Ureter (tissue), 1 donor: ENCODE measurements at places on chromosomes 3 and 15.

GRCh38 chr3:43769885-43770425 lies 79.2 kb downstream of the ABHD5 start:
- peak; percentile 48 for DNase-seq

- peak; percentile 97 for DNase-seq
Observed at GRCh38 chr3:184320104-184320445, 5.7 kb downstream of the EIF4G1 start.

- no peak for DNase-seq
Observed at GRCh38 chr15:64828985-64829384, 3.5 kb upstream of the PIF1 start.

GRCh38 chr3:114022145-114022802 lies 34.1 kb downstream of the CCDC191 start:
- DNase-seq, result no peak

DNA sequence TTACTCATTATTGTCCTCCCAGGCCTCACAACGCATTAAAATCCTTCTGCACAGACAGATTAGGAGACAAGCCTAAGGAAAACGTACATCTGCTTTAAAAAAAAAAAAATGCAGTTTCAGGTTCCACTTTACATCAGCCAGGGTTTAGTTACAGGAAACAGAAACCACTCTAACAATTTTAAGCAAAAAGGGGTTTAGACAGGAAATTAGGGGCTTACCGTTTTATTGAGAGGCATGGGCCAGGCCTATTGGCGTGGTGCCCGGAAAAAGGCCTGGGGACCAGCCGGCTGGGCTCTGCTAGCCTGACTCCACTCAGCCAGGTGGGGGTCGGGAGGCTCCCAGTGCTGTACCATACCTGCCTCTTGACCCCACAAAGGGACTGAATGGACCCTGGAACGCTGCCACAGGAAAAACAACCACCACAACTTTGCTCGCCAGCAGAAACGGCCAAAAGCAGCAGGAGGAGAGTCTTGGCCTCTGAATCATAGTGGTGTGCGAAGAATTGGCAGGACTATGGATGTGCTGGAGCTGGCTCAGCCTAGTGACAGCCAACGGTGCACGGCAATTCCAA lies 124.3 kb downstream of the CHSY1 start:
- peak; percentile 79 for DNase-seq

DNA sequence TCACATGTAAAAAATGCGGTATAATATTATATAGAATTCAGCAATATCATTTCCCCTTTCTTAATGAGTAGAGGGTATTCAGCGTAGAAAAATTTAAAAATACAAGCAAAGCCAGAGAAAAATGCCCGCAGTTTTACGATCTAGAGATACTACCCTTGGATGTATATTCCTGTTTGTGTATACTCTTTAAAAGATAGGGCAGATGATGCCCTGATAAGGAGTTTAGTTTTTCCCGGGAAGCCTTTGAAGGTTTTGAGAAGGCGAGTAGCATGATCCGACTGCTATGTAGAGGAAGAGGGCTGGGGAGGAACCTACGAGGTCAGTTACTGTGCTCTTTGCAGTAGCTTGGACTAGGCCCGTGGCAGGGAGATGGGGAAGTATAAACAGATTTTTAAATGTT lies 1.2 kb downstream of the YEATS2 start:
- DNase-seq, result no peak

DNA sequence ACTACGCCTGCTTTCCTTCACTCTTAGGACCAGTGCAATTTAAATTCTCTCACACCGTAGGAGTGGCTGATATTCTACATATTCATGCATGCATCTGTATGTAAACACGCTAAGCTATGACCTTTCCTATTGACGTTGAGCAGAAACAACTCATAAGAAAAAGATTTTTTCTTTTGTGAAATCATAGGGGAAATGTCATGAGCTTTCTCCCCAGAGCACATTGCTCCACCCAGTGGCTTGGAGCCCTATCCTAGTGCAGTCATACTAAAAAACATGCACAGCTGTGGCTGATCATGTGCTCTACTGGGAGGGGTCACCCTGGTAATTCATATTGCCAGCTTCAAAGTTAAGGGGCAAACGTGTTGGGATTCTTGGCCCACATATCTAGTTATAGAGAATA lies 1.8 kb upstream of the MESD start:
- DNase-seq, result peak; percentile 63

GRCh38 chr15:100769043-100769974 lies 110.3 kb upstream of the ALDH1A3 start:
- no peak for DNase-seq

DNA sequence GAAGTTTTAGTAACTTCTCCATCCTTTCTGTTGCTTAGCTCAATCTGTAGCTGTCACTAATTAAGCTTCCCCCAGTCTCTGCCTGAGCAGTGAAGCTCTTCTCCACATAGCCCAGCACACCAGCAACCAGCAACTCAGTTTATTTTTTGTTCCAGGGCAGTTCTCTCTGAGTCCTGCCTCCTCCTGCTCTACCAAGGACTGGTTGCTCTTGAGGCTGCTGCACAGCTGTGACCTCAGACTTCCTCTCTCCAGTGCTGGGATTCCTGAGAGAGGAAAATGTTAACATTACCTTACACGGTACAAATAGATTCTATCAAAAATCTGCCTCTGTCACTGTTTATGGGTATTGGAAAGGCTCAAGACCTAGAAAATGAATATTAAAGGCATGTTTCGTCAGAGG lies 294.7 kb downstream of the OXSM start:
- no peak for DNase-seq

GRCh38 chr3:179037351-179037750 lies 34.3 kb downstream of the ZMAT3 start:
- peak; percentile 47 for DNase-seq

- DNase-seq, result no peak
Observed at GRCh38 chr3:71436337-71436736, 147.2 kb downstream of the FOXP1 start.

DNA sequence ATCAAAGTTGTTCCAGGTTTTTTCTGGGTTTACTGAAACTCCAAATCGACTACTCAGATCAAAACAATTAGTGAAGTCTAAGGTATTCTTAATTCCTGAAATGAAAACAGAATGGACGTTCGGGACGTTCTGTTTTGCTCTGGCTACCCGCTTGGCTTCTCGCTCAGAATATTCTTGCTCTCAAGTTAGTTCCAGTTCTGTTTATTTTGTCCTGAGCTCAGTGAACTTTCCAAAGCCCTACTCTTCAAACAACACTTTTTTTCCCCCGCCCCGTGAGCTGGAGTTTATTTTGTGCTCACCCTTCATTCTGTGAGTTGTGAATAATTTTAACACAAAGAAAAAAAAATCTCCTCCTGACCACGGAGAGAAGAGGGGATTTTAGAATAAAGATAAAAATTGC lies 72.6 kb downstream of the SAMMSON start:
- DNase-seq, result no peak

- no peak for DNase-seq
Observed at GRCh38 chr3:34881026-34881425, 758.3 kb upstream of the ARPP21 start.

DNA sequence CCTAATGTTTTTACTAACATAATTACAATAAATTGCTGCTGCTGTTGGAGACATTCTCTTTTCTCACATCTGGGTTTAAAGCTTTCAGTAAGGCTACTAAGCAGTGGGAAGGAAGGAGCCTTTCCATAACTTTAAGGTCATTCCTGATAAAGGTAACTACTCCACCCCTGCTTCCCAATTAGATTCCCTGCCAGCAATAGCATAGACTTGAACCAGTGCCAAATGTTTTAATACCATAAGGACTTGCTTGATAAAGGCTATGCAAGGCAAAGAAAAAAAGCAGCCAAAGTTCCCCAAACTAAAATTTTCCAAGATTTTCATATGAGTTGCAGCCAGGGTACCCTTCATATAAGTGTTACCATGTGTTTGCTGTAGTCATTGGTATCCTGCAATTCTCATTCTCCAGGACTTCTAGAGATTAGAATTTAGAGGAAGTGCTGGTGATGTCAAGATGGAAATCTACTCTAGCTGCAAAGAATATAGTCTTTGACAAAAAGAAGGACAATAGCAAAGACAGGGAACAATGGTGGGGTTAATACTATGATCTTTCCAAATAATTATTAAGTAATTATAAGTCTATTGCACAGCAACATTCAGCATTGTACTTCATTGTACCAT lies 106.1 kb downstream of the FILIP1L start:
- no peak for DNase-seq

- no peak for DNase-seq
Observed at GRCh38 chr15:71572452-71573053, 237.8 kb upstream of the NR2E3 start.

- peak; percentile 50 for DNase-seq
Observed at GRCh38 chr3:100463002-100463401, 29.4 kb upstream of the TMEM45A start.

GRCh38 chr3:127392156-127392490 lies 104.3 kb upstream of the PRR20G start:
- no peak for DNase-seq

DNA sequence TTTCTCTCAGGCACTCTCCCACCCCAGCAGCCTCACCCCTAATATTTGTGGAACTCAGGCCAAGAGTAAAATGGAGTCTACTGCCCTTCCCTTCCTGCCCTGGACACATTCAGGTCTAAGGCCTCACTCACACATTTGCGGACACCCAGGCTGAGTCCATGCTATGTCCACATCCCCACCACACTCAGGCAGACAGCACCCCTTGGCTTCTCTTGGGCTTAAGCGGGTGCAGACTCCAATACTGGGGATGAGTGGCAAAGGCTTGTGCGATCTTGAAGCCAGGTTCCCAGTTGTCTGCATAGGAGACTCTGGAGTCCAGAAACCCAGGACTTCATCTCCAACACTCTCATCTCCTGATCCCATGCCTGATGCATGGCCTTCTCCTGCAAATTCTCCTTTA lies 17.5 kb upstream of the CFAP100 start:
- no peak for DNase-seq

GRCh38 chr3:33144433-33144832 lies 30.6 kb downstream of the CRTAP start:
- no peak for DNase-seq

GRCh38 chr3:123093696-123094095 lies 26.9 kb downstream of the PDIA5 start:
- DNase-seq, result no peak

DNA sequence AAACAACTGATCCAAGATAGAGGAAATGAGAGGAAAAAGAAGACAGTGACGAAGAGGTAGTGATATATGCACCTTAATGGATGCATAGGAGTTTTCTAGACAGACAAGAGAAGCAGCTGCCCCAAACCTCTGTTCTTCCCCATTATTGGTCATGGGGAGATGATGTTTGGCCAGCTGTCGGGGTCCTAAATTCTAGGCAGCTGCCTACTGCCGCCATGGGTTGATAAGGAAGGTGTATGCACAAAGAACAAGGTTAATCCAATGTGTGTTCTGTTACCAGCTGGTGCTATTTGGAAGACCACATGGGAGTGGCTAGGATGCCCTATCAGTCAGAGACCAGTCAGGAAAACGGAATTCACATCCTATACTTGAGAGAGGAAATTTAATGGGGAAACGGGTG lies 47.4 kb downstream of the NTRK3 start:
- no peak for DNase-seq

- DNase-seq, result no peak
Observed at GRCh38 chr3:156416846-156417558, 137.9 kb downstream of the SSR3 start.
